ENCODE measurements at places on chromosomes 11 and 22.

DNA sequence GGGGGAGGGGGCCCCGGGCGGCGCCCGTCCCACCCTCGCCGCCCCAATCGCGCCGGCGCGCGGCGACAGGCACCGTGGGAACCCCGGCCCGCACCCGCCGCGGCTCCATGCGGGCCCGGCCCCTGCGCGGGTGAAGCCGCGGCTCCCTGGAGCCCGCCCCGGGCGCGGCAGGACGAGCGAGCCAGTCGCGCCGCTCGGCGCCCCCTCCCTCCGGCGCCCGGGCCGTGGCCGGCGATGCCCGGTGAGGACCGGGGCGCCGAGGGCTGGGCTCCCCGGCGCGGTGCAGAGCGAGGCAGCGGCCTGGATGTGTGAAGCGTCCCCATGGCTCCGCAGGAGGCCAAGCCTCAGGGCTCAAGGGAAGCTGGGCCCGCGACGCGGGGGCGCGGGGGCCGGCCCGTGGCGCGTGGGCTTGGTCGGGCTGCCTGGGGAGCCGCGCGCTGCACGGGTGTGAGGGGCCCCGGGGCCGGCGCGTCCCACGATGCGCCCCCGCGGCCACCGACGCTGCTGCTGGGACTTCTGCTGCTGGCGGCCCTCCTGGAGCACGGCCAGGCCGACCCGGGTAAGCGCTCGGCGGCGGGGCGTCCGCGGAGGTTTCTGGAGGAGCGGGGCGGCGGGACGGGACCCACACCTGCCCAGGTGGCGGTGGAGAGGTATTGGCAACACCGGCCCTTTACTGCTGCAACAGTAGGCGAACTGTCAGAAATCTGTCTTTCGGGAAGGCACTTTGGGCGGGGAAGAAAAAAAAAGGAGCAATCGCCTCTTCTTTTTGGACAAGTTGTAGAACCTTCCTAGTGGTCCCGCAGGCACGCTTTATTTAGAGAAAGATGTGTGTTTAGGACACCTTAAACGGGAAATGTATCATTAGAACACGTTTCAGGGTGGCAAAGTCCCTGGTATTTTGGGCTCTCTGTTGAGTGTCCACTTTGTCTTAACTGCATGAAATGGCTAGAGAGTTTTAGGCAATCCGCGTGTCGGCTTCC, 119.4 kb downstream of the HIPK3 start:
- peak; percentile 14 for ATAC-seq

- ATAC-seq = no peak
Observed at GRCh38 chr22:17366830-17367229, 2.4 kb upstream of the CECR2 start.

- ATAC-seq = no peak
Observed at GRCh38 chr11:73553266-73553665, 44.6 kb downstream of the FAM168A start.

GRCh38 chr22:41862530-41863266, 29.8 kb downstream of the SREBF2 start:
- ATAC-seq = peak; percentile 55

GRCh38 chr11:62544581-62545436, 1.8 kb downstream of the AHNAK start:
- ATAC-seq = no peak

GRCh38 chr22:39344046-39344390, 5.8 kb upstream of the SYNGR1 start:
- ATAC-seq = no peak

DNA sequence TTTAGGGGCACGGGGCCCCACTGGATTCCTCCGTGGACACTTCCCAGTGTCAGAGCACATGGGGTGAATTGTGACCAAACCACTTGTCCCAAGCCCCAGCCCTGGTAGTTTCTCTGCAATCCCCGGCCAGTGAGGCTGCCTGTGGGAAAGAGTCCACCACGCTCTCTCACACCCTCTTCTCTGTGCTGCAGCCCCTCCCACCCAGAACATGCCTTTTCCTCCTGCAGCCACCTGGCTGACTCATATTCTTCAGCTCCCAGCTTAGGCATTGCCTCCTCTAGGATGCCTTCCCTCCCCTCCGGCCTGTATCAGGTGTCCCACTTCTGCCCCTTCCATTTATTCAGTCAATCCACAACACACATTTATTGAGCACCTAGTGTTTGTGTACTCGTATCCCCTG, 5.4 kb upstream of the RPS6KB2 start:
- no peak for ATAC-seq

DNA sequence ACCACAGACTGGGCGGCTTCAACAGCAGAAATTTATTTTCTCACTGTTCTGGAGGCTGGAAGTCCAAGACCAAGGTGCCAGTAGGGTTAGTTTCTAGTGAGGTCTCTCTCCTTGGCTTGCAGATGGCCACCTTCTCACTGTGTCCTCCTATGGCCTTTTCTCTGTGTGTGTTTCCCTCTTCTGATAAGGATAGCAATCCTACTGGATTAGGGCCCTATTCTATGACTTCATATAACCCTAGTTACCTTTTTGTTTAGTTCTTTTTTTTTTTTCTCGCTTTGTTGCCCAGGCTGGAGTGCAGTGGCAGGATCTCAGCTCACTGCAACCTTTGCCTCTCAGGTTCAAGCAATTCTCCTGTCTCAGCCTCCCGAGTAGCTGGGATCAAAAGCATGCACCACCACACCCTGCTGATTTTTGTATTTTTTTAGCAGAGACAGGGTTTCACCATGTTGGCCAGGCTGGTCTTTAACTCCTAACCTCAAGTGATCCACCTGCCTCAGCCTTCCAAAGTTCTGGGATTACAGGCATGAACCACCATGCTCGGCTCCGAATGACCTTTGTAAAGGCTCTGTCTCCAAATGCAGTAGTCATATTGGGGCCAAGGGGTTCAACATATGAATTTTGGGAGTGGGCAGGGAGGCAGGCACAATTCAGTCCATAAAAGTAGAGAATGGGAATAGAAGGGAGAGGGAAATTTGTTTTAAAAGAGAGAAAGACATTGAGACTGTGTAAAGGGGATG, 25.5 kb upstream of the NNMT start:
- ATAC-seq = no peak

DNA sequence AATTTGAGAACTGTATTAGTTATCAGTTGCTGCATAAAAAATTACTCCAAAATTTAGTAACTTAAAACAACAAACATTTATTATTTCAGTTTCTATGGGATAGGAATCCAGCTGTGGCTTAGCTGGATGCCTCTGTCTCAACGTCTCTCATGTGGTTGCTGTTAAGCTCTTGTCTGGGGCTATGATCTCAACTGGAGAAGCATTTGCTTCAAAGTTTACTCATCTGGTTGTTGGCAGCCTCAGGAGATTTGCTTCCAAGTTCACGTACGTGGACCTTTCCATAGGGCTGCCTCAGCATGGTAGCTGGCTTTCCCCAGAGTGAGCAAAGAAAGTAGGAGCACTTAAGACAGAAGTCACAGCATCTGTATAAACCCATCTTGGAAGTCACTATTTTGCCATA, 144.9 kb upstream of the SESN3 start:
- no peak for ATAC-seq

DNA sequence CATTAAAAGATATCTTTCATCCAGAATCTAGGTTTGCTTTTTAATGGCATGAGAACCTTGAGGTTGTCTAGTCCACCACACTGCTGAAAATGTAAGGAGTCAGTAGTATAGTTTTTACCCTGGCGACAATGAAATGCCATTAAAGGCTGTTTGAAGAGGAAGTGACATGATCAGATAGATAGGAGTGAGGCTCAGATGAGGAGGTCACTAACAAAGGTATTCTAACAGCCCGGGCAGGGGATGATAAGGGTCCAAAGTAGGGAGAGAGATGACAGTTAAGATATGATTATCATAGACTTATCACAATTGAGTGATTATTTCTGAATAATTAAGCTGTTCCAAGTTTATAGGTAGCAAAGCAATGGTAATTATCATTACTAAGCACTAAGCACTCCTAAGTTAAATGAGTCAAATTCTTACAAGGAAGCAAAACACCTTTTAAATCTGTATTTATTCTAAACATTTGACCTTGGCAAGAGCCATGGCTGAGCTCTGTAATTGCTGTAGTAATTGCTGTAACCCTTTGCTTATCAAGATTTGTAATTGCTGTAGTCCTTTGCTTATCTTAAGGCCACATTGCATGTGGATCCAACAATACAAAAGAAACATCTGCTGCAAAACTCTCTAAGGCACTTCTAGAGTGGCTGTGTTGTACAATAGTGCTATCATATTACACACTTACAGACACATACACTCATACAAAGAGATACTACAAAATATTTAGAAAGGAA, 92.6 kb downstream of the ENTHD1 start:
- no peak for ATAC-seq

- no peak for ATAC-seq
Observed at GRCh38 chr11:128182844-128183243, 404.5 kb downstream of the ETS1 start.

DNA sequence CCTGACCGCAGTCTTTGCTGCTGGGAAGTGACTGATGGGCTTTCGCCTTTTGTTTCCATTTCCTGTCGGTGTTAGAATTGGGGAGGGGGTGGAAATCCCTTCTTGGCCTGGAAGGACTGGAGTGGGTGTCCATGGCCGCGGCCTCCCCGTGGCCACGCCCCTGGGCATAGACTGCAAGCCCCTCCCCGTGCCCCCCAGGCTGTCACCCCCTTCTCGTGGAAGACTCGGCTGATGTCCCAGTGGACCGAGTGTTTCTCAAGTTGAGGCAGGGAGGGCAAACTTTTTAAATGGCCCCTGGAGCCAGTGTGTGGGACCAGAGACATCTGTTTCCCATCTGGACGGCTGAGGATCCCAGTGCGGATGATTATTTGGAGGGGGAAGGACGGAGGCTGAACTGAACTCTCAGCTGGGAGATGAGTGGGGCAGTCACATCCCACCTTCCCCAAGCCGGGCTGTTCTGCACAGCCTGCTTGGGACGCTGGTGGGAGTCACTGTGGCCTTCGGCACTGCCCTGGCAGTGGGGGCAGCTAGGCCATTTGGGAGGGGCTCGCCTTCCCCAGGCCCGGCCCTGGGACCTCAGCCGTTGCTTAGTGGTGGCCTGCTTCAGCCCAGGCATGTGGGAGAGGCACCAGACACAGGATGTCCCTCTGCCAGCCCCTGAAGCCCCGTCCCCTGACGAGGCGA, 1.6 kb downstream of the CD81 start:
- peak; percentile 20 for ATAC-seq

DNA sequence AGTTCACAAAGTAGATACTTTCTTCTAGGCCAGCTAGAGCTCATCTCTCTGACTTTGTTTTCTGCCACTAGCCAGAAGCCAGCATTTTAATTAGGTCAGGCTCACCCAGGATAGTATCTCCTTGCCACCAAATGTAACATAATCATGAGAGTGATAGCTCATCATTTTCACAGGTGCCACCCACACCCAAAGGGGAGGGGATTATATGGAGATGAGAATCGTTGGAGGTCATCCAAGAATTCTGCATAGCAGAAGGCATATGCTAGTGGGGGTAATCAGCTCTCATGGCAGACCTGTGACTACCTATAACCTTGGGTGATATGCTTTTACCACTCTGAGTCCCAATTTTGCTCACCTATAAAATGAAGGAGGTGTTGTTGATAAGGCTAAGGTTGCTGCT, 523.0 kb downstream of the METTL15 start:
- no peak for ATAC-seq

GRCh38 chr11:32602657-32603415, 19.2 kb downstream of the EIF3M start:
- no peak for ATAC-seq

DNA sequence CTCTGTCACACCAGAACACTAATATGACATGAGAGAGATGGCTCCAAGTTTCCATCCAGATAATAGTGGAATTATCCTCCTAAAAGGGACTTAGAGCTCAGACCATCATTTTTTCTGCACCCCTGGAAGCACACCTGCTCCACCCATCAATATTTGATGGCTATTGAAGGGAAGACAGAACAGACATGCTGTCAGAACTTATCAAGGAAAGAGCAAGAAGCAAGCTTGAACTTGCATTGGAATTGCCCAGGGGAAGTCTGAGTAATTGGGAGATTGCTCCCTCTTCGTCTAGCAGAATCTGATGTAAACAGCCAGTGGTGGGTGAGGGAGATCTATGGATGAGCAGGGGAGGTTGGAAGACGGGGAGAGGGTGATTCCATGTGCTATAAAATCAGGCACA, 874.4 kb upstream of the TENM4 start:
- ATAC-seq = no peak

- no peak for ATAC-seq
Observed at GRCh38 chr22:42167066-42167465, 36.5 kb upstream of the CYP2D6 start.

DNA sequence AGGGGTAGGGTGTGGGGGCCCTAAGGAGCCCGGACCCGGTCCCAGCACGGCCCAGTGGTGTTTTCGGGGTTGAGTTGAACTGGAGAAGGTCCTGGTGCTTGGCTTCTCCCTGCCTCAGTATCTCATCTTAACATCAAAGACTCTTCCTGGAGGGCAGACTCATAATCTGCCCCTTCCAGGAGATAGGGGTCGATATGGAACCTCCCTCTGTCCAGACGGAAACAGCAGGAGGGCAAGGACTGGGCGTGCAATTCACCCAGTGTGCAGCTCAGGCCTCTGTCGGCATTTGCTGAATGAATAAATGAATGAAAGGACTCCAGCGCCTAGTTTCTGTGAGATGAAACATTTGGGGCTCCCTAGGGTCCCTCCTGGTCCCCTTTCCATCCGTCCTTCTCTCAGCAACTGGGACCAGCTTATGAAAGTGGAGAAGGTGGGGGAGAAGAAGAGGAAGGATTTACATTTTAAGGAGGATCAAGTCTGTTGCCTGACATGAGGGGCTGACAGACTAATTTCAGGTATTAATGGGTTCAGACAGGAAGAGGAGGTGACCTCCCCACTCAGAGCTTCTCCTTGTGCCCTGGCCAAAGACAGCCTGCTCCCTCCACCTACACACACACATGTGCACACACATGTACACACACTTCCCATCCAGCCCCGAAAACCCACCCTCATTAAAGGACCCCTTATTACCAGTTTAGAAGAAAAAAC, 1.1 kb upstream of the SHISA8 start:
- no peak for ATAC-seq

GRCh38 chr11:76292583-76293188, 86.4 kb upstream of the WNT11 start:
- ATAC-seq = no peak

- no peak for ATAC-seq
Observed at GRCh38 chr22:38012604-38013072, 28.3 kb upstream of the SOX10 start.

GRCh38 chr11:32440916-32441315, 5.6 kb upstream of the WT1 start:
- no peak for ATAC-seq

- ATAC-seq = peak; percentile 3
Observed at GRCh38 chr11:73185680-73186293, 32.3 kb upstream of the P2RY2 start.

DNA sequence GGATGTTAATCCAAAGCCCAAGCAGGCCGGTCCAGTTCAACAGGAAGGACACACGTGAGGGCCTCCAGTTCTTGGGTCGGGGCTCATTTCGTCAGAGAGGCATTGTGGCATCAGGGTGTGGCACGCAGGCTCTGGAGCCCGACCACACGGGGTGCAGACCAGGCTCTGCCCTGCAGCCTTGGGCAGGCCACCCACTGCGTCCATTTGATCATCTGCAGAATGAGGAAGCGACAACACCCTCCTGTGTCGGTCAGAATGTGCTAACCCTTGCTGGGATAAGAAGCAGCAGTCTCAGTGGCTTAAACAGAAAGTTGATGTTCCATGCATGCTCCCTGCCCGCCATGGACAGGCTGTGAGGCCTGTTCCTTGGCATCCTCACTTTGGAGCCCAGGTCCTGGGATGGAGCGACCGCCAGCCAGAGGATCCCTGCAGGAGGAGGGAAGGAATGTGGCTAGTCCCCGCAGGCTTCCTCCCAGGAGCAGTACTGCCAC, 10.8 kb downstream of the RIBC2 start:
- ATAC-seq = peak; percentile 58
